Motor neuron (in vitro differentiated cells): ENCODE measurements at places on chromosomes 7 and 10.
A peak's percentile ranks its signal among the peaks of the same experiment; 100 is the strongest.

DNA sequence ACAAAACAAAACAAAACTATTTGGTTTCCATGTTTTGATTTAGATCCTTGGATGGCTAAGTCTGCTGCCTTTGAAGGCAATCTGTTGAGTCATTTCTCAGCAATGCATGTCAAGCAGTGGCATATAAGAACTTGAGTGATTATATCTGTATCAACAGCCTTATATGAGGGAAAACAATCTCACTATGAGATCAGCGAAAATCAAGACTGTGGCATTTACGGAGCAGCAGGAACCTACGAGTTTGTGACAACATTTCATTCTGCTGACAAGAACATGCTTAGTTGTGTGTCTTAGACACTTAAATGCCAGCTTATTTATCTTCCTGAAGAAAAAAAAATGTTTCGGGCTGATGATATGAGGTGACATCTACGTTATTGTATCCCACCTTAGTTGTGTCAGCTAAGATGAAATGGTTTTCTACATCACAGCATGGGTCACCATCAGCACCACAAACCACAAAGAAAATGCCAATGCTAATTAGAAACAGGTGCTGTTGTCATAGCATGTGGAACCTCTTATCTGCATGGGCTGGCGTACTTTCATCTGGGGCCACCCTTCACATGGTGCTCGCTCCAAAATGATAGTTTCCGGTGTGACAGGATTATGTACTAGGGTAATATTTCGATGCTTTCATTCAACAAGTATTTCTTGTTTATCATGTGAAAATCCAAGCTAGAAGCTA is 1085.5 kb downstream of the SORCS1 start:
- no peak for ATAC-seq

GRCh38 chr7:101363196-101363733 is 590 bp downstream of the COL26A1 start:
- ATAC-seq, result no peak

- no peak for ATAC-seq
These were observed 26.3 kb downstream of the WBP1L start for GRCh38 chr10:102770108-102770482.

DNA sequence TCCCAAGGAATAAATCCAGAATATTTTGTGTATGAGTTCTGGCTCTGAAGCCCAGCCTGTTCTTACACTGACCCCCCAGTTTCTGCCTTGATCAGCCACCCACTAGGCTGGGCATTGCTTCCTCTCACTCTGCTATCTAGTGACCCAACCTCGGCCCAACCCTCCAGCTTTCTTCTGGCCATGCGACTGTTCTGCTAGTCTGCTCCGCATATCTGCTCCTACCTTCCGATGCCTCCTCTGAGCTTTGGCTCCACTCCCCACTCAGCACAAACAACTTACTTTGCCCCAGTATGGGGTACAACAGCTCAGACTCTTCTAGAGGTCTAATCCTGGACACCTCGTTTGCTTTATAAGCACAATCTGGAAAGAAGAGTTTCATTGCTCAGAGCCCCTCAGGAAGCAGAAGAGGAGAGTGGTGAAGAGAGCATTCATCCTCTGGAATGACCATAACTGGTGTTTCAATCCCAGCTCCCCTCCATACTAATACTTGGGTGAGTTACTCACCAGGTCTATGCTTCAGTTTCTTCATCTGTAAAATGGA is 99.6 kb downstream of the NPSR1 start:
- no peak for ATAC-seq

DNA sequence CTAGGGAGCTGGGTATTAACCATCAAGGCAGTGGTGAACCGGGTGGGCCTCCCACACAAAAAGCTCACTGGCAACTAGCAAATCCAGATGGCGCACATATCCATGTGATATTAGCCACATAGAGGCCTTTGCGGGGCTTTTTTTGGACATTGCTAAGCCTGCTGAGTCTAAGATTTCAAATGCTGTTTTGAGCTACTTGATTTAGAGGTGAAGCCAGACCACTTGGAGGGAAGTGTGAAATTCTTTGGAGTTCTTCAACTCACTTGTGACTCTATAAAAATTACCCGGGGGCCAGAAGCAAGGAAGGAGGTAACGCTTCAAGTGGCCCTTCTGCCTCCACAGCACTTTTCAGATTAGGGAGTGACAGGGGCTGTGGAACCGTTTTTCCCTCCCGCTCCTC is 619.8 kb upstream of the GALNT17 start:
- no peak for ATAC-seq

- no peak for ATAC-seq
These were observed 23.6 kb upstream of the ZCCHC24 start for GRCh38 chr10:79468841-79469585.

GRCh38 chr10:118266098-118266748 is 75.9 kb downstream of the FAM204A start:
- ATAC-seq, result no peak

- ATAC-seq, result peak; percentile 61
These were observed 126.0 kb downstream of the GATA3 start for GRCh38 chr10:8180360-8181109.
